ENCODE measurements at places on chromosomes 4 and X. TPM values are rescaled to one million over a fixed set of nuclear protein-coding genes. Genes with fewer than 3 reads are reported as not detected.

The SH3D19 gene
- 25.1 TPM for total RNA-seq

GRCh38 chr4:73152893-73153292, 83.4 kb upstream of the COX18 start:
- H3K36me3 ChIP-seq: peaks cover 18% of the 10 kb centered on the region
- DNase-seq: no peak
- no peak overlapping the region for H3K4me3 ChIP-seq
- no peak overlapping the region for H3K27ac ChIP-seq
- H3K27me3 ChIP-seq: no peaks in the 10 kb centered on the region
- no peaks in the 10 kb centered on the region for H3K4me1 ChIP-seq

DNA sequence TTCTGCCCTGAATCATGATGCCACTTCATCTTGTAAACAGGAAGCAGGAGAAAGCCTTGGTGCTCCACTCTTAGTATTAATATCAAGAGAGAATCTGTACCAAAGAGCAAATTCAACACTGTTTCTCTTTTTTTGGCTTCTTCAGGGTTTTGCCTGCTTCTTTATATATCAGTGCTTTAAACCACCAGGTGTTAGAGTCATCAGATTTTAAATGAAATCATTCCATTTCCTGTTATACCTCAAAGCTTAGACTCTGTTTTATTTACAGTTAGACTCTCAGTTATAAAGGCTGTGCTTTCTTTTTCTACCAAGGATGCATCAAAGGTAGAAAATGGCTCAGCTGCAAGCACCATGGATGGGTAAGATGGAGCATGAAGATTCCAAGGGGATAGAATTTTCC, 350.9 kb downstream of the CAMK2D start:
- no peak for DNase-seq
- no peak overlapping the region for H3K4me3 ChIP-seq
- H3K4me1 ChIP-seq: no peaks in the 10 kb centered on the region
- no peaks in the 10 kb centered on the region for H3K36me3 ChIP-seq
- H3K27ac ChIP-seq: no peak overlapping the region

DNA sequence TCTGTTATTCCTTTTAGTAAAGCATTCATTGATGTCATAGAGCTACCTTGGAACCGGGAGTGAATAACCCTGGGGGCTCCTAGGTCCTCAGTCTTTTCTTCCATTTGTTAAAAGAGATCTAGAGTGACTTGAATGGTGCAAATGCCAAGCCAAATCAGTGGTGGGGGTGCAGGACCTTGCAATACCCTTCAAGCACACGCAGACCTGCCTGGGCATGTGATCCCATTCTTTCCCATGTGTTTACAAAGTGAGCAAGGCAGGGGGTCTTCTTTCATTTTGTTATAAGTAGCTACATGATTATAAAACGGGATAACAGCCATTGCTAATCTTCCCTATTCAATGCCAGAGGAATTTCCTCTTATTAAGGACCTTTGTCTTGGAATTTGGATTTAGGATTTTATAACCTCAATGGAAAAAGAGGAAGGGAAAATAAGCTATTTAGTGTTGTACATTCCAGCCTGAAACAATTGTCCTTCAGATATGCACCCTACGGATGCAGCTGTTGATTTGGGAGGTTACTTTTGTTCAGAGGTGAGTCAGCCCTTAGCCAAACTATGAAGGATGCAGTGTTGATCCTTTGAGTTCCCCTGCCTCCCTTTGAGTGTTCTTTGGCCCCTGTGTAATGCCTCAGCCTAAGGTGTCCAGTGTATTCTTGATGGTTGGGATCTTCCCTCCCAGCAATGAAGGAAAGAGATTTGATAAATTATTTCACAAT, 623.8 kb upstream of the HTR2C start:
- no peaks in the 10 kb centered on the region for H3K36me3 ChIP-seq
- no peak for DNase-seq
- no peaks in the 10 kb centered on the region for H3K27me3 ChIP-seq
- H3K4me1 ChIP-seq: peaks cover 26% of the 10 kb centered on the region
